ENCODE measurements at places on chromosomes 6 and 20.

- no peak for DNase-seq
These were observed 22.5 kb upstream of the CST3 start for GRCh38 chr20:23659989-23660837.

- DNase-seq = no peak
These were observed 22.7 kb upstream of the ZNF184 start for GRCh38 chr6:27495386-27496135.

- DNase-seq = no peak
These were observed 110.5 kb downstream of the ISM1 start for GRCh38 chr20:13331536-13331935.

- no peak for DNase-seq
These were observed 270 bp downstream of the PLEKHG1 start for GRCh38 chr6:150600010-150600300.

- no peak for DNase-seq
These were observed 19.3 kb downstream of the RAET1L start for GRCh38 chr6:150005761-150006651.

DNA sequence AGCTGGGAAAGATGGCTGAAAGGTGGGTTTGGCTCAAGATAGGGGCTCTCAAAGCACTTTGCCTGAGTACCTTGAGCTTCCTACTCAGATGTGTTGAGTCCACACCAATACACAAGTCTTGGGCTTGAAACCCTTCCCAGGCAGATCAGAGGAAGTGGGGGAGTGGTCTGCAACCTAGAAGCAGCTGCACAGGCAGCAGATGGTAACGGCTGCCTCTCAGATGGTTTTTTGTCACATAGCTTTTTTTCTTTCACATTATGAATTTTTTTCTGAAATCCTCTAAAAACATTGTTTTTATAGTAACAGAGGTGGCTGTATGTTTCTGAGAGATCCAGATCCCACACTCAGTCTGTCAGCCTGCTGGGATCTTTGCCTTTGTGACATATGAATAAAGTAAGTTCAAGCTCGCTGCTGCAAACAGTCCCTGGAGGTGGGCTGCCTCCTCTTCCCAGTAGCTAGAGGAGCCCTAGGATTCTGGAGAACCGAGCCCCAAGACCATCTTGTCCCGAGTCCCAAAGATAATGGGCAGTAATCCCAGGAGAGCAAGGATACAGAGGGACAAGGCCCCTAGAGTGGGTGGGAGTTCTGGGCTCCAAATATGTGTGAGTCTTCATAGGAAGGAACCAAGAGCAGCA, 97.1 kb upstream of the TOP1 start:
- DNase-seq = no peak

Data from NCI-H526 treated with DMSO at 0.1 percent for 48 hours (cell line).